ENCODE measurements at places on chromosomes 6 and 20.

GRCh38 chr20:41664584-41664983, 46.4 kb upstream of the CHD6 start:
- DNase-seq = no peak

DNA sequence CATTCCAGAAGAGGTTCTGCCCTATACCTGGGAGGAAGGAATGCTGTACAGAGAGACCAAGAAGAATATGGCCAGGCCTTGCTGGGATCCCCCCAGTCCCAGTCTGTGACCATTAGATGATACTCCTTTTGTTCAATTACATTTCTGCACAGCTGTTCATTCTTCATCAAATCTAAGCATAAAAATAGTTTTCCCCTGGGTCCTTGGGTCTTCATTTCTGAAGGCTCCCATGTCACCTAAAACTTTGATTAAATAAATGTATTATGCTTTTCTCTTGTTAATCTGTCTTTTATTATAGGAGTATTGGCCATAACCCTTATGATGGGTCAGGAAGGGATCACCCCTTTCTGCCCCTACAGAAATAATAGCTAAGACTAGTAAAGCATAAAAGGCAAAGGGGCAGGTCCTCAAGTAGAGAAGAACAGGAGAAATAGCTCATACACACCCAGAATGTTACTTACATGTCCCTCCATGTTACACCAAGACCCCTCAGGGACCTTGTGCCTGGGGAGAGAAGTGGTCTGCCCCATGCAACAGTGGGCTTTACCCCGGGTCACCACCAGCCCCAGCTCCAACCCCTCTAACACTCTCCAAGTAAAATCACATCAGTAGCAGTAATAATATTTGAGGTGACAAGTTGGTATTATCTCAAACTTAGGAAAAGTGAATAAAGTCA, 2.1 kb upstream of the LTA start:
- DNase-seq = no peak

DNA sequence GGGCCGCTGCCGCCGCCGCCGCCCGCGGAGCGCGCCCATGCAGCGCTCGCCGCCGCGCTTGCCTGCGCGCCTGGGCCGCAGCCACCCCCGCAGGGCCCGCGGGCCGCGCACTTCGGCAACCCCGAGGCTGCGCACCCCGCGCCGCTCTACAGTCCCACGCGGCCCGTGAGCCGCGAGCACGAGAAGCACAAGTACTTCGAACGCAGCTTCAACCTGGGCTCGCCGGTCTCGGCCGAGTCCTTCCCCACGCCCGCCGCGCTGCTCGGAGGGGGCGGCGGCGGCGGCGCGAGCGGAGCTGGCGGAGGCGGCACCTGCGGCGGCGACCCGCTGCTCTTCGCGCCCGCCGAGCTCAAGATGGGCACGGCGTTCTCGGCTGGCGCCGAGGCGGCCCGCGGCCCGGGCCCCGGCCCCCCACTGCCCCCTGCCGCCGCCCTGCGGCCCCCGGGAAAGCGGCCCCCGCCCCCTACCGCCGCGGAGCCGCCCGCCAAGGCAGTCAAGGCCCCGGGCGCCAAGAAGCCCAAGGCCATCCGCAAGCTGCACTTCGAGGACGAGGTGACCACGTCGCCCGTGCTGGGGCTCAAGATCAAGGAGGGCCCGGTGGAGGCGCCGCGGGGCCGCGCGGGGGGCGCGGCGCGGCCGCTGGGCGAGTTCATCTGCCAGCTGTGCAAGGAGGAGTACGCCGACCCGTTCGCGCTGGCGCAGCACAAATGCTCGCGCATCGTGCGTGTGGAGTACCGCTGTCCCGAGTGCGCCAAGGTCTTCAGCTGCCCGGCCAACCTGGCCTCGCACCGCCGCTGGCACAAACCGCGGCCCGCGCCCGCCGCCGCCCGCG, 730 bp downstream of the INSM1 start:
- DNase-seq = no peak

DNA sequence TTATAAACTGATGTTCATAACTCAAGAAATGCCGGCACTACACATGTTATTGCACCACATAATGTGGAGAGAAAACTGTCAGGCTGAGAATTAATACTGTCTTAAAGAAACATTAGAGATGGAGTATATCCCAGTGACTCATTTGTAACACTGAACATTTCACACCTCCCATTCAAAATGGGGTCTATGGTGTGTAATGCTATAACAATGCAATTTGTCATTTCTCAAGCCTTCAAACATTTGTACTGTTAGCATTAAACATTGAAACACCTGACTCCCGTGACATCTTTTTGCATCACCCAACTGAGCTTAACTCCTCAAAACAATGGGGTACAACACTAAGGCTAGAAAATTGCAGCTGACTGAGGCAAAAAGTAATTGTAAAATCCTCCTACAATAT, 151.7 kb downstream of the DST start:
- no peak for DNase-seq

DNA sequence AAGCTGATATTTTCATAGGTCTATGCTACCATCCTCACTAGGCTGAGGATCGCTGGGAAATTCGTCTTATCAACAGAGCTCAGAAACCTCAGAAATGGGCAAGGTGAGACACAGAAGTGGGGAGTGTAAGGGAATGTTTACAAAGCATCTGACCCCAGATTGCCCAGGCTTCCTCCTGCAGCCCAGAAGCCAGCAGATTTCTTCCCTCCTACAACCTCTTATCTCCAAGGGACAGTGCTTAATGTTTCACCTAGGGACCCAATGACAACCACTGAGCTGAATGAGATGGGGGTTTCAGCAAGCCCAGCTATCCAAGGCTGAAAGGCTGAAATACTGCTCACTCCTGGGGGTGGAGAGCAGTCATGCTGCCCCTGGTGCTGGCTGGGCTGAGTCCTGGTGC, 52.4 kb upstream of the TBC1D7 start:
- no peak for DNase-seq

All from epithelial cell of prostate (primary cell).